ENCODE measurements at places on chromosomes 5 and 9.

- no peak for DNase-seq
These were observed 69.3 kb upstream of the MELK start for GRCh38 chr9:36503172-36504088.

GRCh38 chr9:37676411-37676830 is 25.7 kb downstream of the FRMPD1 start:
- DNase-seq = no peak

DNA sequence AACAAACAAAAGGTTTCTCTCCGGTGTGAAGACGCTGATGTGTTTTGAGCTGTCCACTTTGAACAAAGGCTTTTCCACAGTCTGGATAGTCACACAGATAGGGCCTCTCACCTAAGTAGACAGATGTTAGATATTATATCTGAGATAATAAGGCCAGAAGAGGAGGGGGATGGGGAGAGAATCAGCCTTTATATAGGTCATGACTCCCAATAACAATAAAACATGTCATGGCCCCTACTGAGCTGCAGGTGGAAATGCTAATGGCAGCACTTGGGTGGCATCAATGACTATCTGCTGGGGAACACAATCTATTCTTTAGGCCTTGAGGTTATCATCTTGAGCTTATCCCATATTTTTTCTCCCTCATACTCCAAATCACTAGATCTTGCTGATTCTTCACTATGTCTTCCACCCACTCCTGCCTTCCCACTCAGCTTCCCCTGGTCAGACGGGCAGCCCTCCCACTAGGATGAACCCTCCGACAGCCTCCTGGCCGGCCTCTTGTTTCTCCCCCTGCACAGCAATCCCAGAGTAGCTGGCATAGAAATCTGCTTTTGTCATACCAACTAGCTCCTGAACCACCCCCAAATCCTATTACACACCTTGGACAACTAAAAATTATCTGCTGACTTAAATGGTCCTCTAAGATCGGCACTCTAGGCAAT is 11.5 kb upstream of the SLC35D2 start:
- DNase-seq = no peak

DNA sequence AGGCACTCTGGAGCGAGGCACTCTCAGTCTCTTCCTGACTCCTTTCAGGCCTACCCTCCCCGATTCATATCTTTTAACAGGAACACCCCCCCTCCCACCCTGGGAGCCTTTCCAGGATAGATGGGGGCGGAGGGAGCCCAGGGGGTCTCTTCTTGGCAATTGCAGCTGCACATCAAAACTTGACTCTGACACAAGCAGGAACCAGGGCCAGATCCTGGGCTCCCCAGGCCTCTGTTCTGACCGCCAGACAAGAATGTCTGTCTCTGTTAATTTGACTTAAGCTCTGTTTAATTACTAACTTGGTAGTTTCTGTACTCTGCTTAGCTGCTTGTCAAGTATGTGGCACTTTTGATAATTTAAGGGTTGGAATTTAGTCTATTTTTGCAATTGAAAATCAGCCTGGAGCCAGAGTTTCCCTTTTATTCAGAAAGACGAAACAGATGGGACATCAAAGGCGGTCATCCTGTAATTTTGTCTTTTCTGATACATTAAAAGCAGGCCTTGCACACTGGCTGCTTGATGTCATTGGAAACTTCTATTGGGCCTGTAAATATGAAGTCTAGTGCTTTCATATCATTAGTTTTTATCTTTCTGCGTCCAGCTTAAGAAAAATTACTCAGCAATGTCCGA is 43.3 kb downstream of the ACTL7B start:
- DNase-seq = no peak

- DNase-seq = no peak
These were observed 38.6 kb upstream of the GARNL3 start for GRCh38 chr9:127225801-127226625.

DNA sequence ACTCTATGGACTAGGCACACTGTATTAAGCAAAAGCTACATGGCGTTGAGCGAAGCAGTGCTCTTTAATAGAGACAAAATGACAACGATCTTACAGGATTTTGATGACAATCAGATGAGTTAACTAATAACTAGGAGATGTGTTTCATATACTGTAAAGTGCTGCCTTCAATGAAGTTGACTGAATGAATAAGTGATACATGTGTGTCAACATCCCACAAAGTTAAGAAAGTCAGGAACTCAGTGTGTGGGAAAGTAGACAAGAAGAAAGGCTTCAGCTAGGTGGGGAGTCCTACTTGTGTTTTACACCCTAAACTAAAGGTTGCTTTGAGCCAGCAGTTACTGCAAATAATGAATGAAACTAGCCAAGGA is 79.6 kb downstream of the PAPPA start:
- DNase-seq = no peak

DNA sequence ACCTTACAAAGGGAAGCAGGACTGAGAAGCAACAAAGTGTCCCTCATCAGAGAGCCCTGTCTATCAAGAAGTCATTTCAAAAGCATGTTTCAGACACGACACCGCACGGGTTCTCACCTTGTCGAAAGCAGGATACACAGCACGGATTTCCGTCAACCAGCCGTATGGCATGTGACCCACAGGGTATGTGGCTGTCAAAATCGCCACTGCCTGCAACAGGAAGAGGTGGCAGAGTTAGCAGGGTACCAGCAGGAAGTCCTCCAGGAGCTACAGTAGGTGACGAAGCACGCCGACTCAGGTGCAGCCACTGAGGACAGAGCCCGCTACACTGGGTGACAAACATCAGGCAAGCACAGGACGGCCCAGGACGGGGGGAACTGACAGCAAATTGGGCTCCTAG is 81.2 kb downstream of the OTULIN start:
- no peak for DNase-seq

DNA sequence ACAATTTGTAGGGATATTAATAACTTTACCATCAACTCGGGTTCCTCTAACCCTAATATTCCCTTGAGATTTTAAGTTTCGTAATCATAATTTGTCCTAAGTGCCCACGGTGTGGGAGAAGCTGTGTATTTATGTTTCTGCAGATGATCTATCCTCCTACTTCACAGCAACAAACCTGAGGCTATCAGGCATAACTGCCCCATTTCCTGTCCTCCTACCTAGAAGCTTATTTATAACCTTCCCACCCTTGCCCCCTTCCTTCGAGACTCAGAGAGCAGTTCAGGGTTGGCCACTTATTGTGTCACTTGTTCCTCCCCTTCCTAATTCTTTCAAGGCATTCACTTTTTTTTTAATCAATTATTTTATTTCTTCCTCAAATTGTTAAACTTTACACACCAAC is 29.6 kb upstream of the LCP2 start:
- no peak for DNase-seq

DNA sequence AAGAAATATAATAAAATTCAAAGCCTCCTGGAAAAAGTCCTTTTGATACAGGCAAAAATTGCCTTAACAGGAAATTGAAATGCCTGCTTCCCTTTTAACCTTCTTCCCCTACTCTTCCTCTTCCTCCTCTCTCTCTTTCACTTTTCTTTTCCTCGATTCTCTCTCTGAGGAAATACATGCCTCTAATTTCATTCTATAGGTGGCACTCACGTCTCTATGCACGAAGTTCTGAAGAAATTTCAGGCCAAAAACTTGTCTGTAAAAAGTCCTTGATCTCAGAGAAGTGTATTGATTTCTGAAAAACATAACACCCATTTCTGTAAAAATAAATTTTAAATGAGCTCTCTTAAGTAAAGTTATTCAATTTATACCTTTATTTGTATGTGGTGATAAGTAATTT is 371.7 kb upstream of the IRX4 start:
- no peak for DNase-seq

- no peak for DNase-seq
These were observed 557.3 kb upstream of the SEMA6A start for GRCh38 chr5:117131876-117132275.

GRCh38 chr9:1869843-1870242 is 145.3 kb upstream of the SMARCA2 start:
- no peak for DNase-seq

DNA sequence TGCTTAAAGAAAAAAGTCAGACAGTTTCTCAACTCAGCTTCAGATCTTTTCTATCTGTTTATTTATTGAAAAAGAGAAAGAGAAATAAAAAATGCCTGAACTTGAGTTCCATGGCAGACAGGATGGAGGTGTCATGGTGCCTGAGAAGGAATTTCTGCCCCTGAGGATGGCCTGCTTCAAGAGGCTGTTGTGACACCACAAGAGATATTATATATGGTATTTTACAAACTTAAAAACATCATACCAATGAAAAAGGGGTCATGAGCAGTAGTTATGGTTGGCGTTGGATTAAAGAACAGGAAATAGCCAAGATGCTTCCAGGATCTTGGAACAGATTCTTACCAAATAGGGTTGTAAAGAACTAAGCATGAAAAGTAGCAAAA is 344.6 kb downstream of the GLIS3 start:
- no peak for DNase-seq

- no peak for DNase-seq
These were observed 167.1 kb downstream of the NIPBL start for GRCh38 chr5:37043693-37044092.

DNA sequence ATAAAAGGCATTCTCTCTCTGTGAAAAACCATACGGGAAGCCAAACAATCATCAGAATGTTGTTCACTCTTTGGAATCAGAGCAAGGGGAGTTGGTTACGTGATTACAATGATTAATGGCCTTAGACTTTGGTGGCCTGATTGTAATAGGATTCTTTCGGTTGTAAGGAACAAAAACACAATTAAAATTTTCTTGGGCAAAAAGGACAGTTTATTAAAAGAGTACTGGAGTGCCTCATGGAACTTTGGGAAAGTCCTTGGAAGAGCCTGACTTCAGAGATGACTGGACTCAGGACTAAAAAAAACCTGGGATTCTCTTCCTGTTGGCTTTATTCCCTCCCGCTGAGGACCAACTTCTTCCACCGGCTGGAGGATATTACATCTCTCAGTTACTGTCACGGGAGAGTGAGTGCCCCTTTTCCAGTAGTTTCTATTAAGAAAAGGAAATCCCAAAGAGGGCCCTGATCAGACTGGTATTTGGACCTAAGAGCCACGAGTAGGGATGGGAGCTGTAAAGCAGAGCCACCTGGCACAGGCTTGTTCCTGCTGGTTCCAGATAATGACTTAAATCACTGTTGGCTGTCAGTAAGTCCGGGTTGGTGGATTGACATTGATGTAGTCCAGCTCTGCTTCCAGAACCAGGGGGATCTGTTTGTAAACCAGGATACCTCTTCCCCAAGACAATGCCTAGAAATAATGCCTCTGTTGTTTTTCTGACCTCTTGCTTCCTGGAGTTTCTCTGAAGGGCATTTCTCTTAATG is 53.9 kb downstream of the CFAP95 start:
- no peak for DNase-seq

GRCh38 chr9:127244609-127245601 is 19.7 kb upstream of the GARNL3 start:
- DNase-seq = peak; percentile 95

- DNase-seq = peak; percentile 72
These were observed 68.4 kb downstream of the PBX3 start for GRCh38 chr9:125815568-125815967.

GRCh38 chr5:149782018-149782894 is 52.1 kb downstream of the PPARGC1B start:
- DNase-seq = peak; percentile 42

DNA sequence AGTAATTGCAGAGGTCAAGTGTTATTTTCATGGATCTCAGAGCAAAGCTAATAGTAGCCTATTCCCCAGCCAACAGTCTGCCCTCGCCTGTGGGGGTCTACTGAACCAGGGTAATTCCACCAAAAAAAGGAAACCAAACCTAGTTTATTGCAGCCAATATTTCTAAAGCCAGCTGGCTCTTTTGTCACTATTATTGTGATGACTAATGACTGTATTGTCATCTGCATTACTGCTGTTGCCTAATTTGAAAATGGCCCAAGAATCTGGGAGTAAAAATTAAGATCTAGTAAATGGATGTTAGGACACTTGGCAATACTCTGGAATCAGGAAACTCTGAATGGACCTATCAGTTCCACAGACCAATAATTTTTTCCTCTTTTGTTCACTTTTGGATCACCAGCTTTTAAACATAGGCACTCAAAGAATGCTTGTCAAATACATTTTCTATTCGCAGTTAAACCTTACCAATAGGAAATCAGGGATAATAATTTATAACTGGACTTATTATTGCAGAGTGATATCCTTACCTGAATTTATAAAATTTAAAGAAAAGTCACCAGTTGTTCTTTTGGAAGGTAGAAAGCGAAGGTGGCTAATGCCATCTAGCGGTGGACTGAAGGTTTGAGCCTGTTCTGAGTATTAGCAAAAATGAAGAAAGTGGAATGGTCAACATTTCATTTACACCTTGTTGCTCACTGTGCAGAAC is 69.2 kb downstream of the SYK start:
- DNase-seq = no peak

DNA sequence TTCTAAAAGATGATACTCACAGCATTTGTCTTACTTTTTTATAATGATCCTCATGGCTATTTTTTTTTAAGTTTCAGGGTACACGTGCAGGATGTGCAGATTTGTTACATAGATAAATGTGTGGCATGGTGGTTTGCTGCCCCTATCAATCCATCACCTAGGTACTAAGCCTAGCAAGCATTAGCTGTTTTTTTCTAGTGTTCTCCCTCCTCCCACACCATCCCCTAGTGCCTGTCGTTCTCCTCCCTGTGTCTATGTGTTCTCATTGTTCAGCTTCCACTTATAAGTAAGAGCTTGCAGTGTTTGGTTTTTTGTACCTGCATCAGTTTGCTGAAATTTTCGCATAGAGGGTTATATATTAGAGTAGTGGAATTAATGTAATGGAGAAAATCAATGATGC is 189.1 kb upstream of the CDH12 start:
- DNase-seq = no peak

GRCh38 chr5:109191153-109191558 is 218.6 kb downstream of the PJA2 start:
- DNase-seq = peak; percentile 56

- no peak for DNase-seq
These were observed 527.8 kb upstream of the ZNF608 start for GRCh38 chr5:125274211-125274610.

DNA sequence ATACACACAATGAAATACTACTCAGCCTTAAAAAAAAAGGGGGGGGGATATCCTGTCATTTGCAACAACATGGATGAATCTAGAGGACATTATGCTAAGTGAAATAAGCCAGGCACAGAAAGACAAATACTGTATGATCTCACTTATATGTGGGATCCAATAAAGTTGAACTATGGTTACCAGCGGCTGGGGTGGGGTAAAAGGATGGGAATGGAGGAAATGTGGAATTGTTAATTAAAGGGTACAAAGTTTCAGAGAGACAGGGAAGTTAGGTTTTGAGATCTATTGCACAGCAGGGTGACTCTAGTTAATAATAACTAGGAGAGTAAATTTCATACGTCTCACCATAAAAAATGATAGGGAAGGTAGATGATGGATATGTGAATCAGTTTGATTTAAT is 76.2 kb upstream of the ZNF608 start:
- DNase-seq = no peak
